ENCODE measurements at places on chromosomes 12 and 14. TPM values are rescaled to one million over a fixed set of nuclear protein-coding genes. Genes with fewer than 3 reads are reported as not detected.

DNA sequence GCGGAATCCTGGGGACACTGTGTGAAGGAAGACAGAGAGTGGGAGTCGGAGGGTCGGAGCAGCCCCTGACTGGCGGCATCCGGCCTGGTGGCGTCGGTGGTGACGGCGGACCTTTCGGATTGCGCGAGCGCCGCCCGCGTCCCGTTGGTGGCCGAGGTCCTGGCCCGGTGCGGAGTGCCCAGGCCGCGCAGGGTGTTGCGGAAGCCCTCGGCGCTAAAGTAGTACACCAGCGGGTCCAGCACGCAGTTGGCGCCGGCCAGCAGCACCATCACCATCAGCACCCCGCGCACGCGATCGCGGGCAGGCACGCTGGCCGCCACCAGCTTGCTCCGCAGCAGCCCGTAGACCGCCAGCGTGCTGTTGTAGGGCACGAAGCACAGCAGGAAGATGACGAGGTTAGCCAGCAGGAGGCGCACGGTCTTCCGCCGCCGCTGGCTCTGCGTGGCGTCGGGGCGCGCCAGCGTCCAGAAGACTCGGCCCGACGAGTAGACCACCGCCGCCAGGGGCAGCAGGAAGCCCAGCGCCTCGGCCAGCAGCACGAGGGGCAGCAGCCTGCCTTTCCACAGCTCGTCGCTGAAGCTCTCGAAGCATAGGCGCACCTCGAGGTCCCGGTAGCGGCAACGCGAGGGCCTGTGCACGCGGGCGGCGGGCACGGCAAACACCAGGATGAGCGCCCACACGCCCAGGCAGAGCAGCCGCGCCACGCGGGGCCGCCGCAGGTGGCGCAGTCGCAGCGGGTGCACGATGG is 13.1 kb upstream of the CHD4 start:
- DNase-seq, result no peak

DNA sequence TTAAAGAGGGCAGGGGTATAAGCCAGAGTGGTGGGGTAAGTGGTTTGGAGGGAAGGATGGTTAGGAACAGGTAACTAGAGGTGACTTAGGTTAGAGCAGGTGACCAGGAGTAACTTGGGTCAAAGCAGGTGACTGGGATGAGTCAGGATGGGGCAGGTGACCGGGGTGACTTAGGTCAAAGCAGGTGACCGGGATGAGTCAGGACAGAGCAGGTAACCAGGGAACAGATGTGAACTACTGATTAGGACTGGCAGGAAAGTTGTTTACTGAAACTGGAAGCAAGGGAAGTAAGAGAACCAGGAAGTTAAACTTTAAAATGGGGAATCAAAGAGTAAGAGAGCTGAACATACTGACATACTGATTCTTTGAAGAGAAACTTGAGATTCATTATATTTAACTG is 57.4 kb downstream of the FSCB start:
- DNase-seq, result no peak

PPP1R13B gene
- total RNA-seq, result 35.6 TPM

CIT gene
- 12.4 TPM for total RNA-seq

GRCh38 chr12:15620741-15621539 is 168.2 kb downstream of the EPS8 start:
- no peak for DNase-seq

NOVA1 gene
- 7.5 TPM for total RNA-seq

DNA sequence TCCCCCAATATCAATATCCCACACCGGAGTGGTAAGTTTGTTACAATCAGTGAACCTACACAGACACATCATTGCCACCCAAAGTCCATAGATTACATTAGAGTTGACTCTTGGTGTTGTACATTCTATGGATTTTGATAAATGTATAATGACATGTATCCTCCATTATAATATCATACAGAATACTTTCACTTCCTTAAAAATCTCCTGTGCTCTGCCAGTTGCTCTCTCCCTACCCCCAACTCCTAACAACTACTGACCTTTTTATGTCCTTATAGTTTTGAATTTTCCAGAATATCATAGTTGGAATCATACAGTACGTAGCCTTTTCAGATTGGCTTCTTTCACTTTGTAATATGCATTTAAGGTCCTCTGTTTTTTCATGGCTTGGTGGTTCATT is 48.4 kb downstream of the SLC4A8 start:
- no peak for DNase-seq

GRCh38 chr14:72583316-72584272 is 310.3 kb downstream of the DPF3 start:
- DNase-seq, result no peak
